Astrocyte (in vitro differentiated cells and primary cell): ENCODE measurements at places on chromosomes 3 and 15. TPM values are rescaled to one million over a fixed set of nuclear protein-coding genes. Genes with fewer than 3 reads are reported as not detected.
A peak's percentile ranks its signal among the peaks of the same experiment; 100 is the strongest.

- H3K36me3 ChIP-seq: no peaks in the 10 kb centered on the region
- H3K27me3 ChIP-seq: no peaks in the 10 kb centered on the region
- H3K4me3 ChIP-seq: no peak overlapping the region
- DNase-seq: peak; percentile 99
Observed at GRCh38 chr3:176767385-176767784, 429.9 kb downstream of the TBL1XR1 start.

- H3K27ac ChIP-seq: no peak overlapping the region
- peak; percentile 97 for DNase-seq
- no peak overlapping the region for H3K4me3 ChIP-seq
Observed at GRCh38 chr3:151580591-151580990, 119.7 kb upstream of the IGSF10 start.

DNA sequence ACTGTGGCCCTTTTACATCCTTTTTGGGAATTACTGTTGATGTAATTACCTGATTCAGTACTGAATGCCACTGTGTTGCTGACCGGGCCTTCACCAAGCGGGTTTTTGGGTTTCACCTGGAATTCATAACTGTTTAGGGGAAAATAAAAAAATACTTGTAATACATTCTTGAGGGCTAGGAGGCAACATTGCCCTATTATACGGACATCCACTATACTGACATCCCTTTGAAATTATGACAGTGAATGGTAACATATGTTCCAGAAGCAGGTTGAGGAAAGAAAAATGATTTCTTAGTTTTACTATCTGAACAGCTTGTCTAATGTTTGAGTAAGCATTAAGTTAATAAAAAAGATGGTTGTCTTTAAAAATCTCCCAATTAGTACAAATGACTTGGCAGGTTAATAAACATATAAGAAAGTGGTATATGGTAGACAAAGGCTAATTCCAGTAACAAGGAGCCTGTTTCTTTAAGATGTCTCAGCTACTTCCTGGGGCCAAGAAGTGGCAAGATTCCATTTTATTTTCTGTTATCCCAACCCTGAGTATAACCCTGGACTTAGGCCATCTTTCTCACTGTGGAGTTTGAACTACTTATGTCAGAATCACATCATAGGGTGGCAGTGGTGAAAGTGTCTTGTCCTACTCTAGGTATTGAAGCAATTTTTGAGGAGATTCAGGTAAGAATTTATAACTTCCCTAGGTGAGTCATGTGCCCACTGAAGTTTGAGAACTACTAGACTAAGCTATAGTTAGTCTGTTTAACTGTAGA, 45.5 kb downstream of the TFG start:
- H3K4me1 ChIP-seq: no peaks in the 10 kb centered on the region
- no peaks in the 10 kb centered on the region for H3K27me3 ChIP-seq
- DNase-seq: no peak
- H3K36me3 ChIP-seq: peaks cover 26% of the 10 kb centered on the region
- no peak overlapping the region for H3K4me3 ChIP-seq

DNA sequence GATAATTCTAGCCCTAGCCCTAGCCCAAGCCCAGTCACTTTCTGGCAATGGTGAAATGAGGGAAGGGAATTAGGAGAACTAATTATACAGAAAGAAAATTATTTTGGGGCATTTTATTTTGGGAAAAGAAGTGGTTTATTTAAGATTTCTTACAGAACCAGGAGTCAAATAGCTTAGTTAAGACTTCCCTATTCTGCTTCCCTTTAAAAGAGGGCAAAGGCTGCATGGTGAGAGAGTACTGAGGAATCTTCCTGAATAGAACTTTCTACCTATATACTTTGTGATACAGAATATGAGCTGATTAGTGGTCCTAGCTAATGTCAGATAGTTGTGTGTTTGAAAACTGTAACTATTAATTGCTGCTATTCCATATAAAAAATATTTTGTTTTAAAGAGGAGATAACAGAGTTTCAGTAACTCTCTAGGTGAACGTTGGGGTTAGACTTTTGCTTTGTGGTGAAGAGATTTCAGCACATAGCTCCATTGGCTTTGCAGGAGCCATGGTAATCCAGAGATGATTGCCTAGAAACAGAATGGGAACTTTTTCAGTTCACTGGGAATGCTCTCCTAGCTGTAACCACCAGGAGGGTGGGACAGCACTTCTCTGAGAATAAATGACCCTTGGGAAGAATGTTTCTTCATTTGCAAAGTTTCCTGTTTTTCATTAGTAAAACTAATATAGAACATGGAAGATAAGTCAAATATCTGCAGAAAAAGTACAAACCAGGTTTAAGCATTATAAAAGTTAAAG, 5.3 kb upstream of the GCSAM start:
- H3K27me3 ChIP-seq: no peaks in the 10 kb centered on the region
- peaks cover 2% of the 10 kb centered on the region for H3K4me1 ChIP-seq
- H3K27ac ChIP-seq: no peak overlapping the region
- no peak overlapping the region for H3K4me3 ChIP-seq
- no peaks in the 10 kb centered on the region for H3K36me3 ChIP-seq
- DNase-seq: no peak

DNA sequence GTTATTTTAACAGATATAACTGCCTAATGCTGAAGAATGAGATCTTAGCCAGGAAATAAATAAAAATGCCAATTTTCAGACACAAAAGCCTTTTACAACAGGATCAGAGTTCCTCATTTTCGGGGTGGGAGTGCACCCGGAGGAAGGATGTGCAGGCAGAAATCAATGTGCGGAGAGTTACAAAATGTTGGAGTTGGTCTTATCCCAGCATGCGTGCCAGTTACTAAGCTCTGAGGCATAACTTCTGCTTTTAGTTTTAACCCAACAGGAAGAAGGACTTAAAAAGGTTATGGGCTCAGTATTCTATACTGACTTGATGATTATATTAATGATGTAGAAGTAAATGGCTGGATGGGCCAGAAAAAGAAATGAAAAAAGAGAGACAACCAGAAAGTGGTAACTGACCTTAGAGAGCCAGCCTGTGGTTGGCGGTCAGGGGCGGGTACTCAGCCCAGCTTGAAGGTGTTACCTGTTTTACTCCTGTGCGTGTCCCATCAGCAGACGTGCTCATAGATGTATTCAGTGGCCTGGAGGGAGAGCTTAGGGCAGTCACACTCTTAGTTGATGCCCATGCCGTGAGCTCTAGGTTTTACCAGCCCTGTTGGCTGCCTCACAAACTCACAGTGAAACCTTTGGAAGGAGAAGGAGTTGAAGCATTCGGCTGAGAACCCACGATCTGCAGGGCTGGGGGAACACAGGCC, 164.7 kb downstream of the SV2B start:
- no peaks in the 10 kb centered on the region for H3K36me3 ChIP-seq
- H3K27ac ChIP-seq: no peak overlapping the region
- H3K27me3 ChIP-seq: peaks cover 2% of the 10 kb centered on the region
- DNase-seq: no peak

DNA sequence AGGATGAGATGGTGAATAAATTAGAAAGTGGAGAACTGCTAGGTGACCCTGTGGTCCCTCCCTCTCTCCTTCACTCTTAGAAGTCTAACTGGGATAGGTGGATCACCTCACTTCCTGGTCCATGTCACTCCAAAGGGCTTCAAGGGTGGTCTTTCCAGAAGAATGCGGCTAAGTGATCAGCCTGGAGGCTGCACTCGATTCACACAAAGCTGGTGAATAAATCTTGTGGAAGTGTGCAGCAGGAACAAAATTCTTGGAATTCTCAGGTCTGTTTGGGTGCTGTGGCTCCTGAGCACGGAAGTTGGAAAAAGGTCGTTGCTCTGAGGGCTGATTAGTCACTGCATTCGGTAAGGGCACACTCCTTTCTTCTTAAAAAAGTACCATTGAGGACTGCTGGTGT, 46.3 kb downstream of the GASK1A start:
- H3K4me1 ChIP-seq: no peaks in the 10 kb centered on the region
- no peak overlapping the region for H3K4me3 ChIP-seq
- no peaks in the 10 kb centered on the region for H3K27me3 ChIP-seq
- H3K36me3 ChIP-seq: no peaks in the 10 kb centered on the region
- H3K27ac ChIP-seq: no peak overlapping the region
- DNase-seq: no peak

- no peak overlapping the region for H3K27ac ChIP-seq
- H3K4me1 ChIP-seq: peaks cover 18% of the 10 kb centered on the region
- no peak overlapping the region for H3K4me3 ChIP-seq
- H3K27me3 ChIP-seq: no peaks in the 10 kb centered on the region
Observed at GRCh38 chr15:62474771-62475124, 309.7 kb upstream of the C2CD4B start.

- DNase-seq: no peak
- H3K4me1 ChIP-seq: no peaks in the 10 kb centered on the region
- H3K27me3 ChIP-seq: peaks cover 3% of the 10 kb centered on the region
- H3K36me3 ChIP-seq: no peaks in the 10 kb centered on the region
- no peak overlapping the region for H3K4me3 ChIP-seq
- H3K27ac ChIP-seq: no peak overlapping the region
Observed at GRCh38 chr15:88299497-88299896, 43.0 kb upstream of the NTRK3 start.

GRCh38 chr15:88242586-88243555, 13.7 kb downstream of the NTRK3 start:
- DNase-seq: no peak
- H3K27ac ChIP-seq: no peak overlapping the region
- H3K4me3 ChIP-seq: no peak overlapping the region
- H3K27me3 ChIP-seq: no peaks in the 10 kb centered on the region

DNA sequence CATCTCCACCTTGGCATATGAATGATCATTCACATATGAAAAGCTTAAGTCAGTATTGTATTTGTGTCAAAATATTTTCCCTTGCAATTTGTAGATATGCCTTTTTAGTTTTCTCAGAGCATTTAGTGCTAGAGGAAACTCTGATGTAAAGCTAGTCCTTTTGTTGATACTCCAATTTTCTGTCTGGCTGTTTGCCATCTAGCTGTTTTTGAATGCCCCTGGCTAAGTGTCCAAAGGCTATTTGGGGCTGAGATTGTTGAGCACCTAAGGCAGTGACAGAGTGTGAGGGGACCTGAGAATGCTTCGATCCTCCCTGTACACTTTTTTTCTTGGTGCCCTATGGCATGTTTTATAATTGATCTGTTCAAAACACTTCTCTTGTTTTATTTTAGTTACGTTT, 3.1 kb downstream of the SLC51B start:
- DNase-seq: no peak
- no peak overlapping the region for H3K4me3 ChIP-seq
- H3K27ac ChIP-seq: no peak overlapping the region
- H3K36me3 ChIP-seq: no peaks in the 10 kb centered on the region
- peaks cover 16% of the 10 kb centered on the region for H3K4me1 ChIP-seq

GRCh38 chr3:148162132-148162531, 535.6 kb upstream of the AGTR1 start:
- DNase-seq: no peak
- H3K4me1 ChIP-seq: peaks cover 4% of the 10 kb centered on the region
- H3K27ac ChIP-seq: no peak overlapping the region
- H3K36me3 ChIP-seq: no peaks in the 10 kb centered on the region

DNA sequence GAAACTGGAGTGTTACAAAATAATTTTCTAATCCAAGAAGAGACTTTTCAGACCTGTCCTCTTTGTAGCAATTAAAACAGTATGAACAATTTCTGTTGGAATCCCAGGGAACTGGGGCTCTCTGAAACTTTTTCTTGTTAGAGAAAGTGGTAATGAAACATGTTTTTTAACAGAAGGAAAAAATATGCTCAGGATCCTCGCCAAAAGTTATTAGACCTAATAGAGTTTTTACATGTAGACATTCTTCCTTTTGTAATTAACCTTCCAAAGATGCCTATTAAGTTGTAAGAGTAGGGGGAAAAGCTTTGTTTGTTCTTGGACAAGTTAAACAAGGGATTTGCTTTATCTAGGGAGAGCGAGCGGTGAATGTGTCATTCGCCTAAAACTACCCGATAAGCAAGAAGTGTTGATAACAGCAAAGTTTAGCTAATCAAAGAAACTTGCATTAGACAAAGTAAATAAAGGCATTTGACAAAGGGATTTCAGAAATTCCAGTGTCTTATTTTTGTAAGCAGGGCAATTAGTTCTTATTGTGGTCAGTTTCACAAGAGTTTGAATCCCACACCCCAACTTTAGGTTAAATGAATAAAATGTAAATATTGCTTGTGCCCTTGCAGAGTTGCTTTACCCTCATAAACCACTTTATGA, 2.3 kb downstream of the RARB start:
- H3K4me1 ChIP-seq: peaks cover 25% of the 10 kb centered on the region
- H3K4me3 ChIP-seq: peak overlapping the region; percentile 94
- H3K27ac ChIP-seq: peak overlapping the region; percentile 97

DNA sequence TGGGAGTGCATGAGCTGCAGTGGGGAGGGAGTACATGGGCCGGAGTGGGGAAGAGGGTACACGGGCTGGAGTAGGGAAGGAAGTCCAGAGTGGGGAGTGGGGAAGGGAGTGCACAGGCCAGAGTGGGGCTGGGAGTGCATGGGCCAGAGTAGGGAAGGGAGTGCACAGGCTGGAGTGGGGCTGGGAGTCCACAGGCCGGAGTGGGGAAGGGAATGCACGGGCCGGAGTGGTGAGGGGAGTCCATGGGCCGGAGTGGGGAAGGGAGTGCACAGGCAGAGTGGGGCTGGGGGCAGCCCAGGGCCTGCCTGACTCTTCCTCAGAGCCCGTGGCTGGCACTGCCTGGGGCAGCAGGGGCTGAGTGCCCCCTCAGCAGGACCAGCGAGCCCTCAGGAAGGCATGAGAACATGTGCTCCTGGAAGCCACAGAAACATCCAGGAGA, 40.7 kb downstream of the KLF15 start:
- H3K4me3 ChIP-seq: no peak overlapping the region
- no peaks in the 10 kb centered on the region for H3K4me1 ChIP-seq
- H3K27ac ChIP-seq: no peak overlapping the region
- no peaks in the 10 kb centered on the region for H3K27me3 ChIP-seq
- no peaks in the 10 kb centered on the region for H3K36me3 ChIP-seq
- no peak for DNase-seq

GRCh38 chr3:167733961-167734497, 663 bp downstream of the PDCD10 start:
- DNase-seq: no peak
- H3K4me3 ChIP-seq: peak overlapping the region; percentile 89
- H3K27ac ChIP-seq: peak overlapping the region; percentile 80
- H3K27me3 ChIP-seq: no peaks in the 10 kb centered on the region

- no peaks in the 10 kb centered on the region for H3K4me1 ChIP-seq
- H3K4me3 ChIP-seq: no peak overlapping the region
- no peak overlapping the region for H3K27ac ChIP-seq
- no peaks in the 10 kb centered on the region for H3K27me3 ChIP-seq
- no peak for DNase-seq
Observed at GRCh38 chr3:197989651-197990050, 29.6 kb downstream of the LMLN start.

GRCh38 chr3:157861076-157861765, 245.0 kb downstream of the SHOX2 start:
- H3K4me1 ChIP-seq: no peaks in the 10 kb centered on the region
- no peaks in the 10 kb centered on the region for H3K27me3 ChIP-seq
- H3K4me3 ChIP-seq: no peak overlapping the region
- no peak for DNase-seq
- H3K36me3 ChIP-seq: no peaks in the 10 kb centered on the region

DNA sequence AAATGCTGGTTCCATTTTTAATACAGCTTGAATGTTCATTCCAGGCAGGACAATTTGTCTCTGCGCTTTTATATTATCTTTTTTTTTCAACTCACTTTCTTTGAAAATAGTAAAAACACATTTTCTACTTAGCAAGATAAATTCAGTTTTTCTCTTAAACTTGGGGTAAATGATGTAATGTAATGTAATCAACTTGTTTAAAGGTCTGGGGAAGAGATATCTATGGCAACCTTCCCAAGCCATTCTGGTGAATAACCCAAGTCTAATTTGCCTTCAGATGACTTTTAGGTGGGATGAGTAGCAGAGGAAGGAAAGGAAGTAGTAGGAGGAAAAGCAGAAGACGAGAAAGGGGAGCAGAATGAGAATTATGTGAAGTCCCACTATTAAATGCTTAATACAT, 335.1 kb downstream of the SV2B start:
- DNase-seq: no peak
- H3K27me3 ChIP-seq: no peaks in the 10 kb centered on the region

The PHLDB2 gene
- 170 and 171 TPM in 2 replicates for total RNA-seq

The SLC9A9 gene
- 1.5 and 4.0 TPM in 2 replicates for total RNA-seq

The GOLGA6B gene
- 0.36 TPM in 1 of 2 replicates, not detected in the other for total RNA-seq

The KBTBD12 gene
- not detected in 2 replicates for total RNA-seq

The GPR149 gene
- total RNA-seq: not detected in 2 replicates

The GPR156 gene
- 0.39 and 0.75 TPM in 2 replicates for total RNA-seq
